Right ventricle myocardium inferior (tissue), 1 donor: ENCODE measurements at places on chromosomes 2 and 18. TPM values are rescaled to one million over a fixed set of nuclear protein-coding genes. Genes with fewer than 3 reads are reported as not detected.

DNA sequence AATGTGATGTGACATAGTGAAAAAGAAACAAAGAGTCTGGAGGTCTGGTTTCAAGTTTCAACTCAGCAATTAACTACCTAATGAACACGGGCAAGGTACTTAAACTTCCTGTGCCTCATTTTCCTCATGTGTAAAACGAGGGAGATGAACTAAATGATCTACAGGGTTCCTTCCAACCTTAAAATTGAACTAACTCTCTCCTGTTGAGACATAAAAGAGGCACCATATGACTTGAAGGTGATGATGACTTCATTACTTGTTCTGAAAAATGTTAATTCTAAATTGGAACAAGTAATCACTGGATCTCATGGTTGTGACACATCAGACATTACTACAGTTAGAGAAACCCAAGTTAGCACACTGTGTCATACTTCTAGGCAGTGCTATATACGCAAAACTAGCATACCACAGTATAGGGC, 8.9 kb upstream of the REL start:
- no peak for DNase-seq

DNA sequence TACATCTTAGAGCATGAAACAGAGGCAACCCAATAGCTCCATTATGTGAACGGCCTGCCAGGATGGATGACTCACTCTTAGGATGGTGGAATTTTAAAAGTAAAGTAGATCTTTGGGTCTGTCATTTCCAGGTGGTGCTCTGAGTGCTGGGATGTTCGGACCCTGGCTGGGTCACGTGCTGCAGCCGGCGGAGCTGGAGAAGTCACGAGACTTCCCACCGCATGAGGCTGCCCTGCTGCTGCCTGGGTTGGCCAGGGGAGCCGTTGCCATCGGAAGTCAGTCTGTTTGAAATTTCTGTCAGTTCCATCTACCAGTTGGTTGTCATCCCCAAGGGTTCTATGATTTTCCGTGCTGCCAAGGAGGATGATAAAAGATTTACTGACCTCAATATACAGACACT, 93.3 kb upstream of the ALKAL2 start:
- no peak for DNase-seq

GRCh38 chr2:233706720-233707119, 6.0 kb upstream of the UGT1A5 start:
- no peak for DNase-seq

- no peak for DNase-seq
These were observed 332.4 kb downstream of the BCL11A start for GRCh38 chr2:60221098-60221497.

DNA sequence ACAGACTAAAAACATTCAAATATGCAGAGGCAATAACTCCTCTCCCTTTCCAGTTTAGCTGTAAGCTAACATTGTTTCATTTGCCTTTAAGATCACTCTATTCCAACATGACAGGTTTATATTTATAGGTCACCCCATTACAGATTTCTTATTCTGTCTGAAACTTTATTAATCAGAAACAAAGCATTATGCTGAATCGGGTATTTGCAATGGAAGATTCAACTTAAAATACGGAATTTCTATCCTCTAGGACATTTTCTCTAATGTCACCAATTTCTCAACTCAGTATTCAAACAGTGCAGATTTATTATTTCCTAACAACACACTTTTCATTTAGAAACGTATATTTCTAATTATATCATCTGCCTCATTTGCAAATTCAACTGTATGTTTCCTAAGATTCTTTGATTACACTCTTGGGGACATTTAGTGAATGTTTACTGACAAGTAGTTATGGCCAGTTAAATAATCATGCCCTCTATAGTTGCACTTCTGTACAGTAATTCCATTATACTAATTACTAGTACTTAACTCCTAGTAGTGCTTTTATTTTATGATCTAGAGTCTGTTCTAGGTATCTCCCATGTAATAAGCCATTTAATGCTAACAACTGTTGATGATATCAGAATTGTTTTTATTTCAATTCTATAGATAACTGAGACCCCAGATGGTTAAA, 358.1 kb downstream of the ERBB4 start:
- DNase-seq: no peak

DNA sequence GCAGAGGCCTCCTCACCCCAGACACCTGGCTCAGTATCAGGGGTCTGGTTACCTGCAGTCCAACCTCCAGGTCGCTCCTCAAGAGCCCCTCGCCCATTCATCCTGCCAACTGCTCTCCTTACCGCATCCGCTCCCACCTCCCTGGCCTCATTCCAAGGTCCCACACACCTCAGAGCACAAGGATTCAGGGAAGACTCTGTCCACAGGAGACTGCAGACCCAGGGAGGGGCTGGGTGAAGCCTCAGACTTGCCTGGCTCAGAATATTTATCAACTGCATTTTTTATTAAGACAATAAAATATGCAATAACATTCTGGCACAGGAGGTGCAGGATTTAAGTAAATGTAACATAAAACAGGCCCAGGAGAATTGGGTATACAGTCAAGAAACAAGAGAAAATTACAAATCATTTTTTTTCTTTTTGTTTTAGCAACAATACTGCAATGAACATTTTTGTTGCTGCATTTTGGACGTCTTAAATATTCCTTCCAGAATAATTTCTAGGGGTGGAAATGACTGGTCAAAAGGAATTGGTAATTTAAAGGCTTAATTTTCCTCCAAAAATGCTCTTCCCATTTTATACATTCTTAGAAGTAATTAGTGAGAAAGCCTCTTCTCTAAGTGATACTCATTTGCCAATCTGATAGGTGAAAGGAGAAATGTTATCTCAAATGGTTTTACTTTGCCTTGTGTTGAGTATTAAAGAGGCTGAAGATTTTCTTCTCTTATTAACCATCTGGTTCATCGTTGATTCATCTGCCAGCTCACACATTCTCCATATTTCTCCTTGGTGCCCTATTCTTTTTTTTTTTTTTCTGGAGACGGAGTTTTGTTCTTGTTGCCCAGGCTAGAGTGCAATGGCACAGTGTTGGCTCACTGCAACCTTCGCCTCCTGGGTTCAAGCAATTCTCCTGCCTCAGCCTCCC, 42.5 kb downstream of the TEX44 start:
- no peak for DNase-seq

CYP26B1 gene
- total RNA-seq: 5.4 TPM

GRCh38 chr2:183614799-183615435, 490.7 kb downstream of the NUP35 start:
- no peak for DNase-seq
